ENCODE measurements at places on chromosomes 1 and 21.

GRCh38 chr1:51924455-51924854 lies 45.9 kb upstream of the NRDC start:
- no peak for DNase-seq

DNA sequence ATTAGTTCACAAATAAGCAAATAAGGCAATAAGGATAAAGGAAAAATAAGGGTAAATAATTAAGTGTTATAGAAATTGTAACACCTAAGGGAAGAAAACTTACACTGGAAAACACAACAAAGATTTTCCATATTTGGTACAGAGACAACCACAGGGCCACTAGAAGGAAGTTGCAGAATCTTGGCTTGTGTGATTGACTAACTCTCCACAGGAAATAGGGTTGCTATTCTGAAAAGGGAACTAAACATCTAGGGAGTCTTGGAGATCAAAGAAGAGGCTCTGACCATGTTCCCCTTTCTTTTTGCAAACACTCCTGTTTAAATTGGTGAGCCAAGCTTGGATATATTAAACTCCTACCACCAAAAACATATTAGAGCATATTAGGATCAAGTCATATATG lies 59.1 kb downstream of the APCS start:
- no peak for DNase-seq

GRCh38 chr1:21567241-21568005 lies 58.2 kb downstream of the ALPL start:
- DNase-seq: no peak

DNA sequence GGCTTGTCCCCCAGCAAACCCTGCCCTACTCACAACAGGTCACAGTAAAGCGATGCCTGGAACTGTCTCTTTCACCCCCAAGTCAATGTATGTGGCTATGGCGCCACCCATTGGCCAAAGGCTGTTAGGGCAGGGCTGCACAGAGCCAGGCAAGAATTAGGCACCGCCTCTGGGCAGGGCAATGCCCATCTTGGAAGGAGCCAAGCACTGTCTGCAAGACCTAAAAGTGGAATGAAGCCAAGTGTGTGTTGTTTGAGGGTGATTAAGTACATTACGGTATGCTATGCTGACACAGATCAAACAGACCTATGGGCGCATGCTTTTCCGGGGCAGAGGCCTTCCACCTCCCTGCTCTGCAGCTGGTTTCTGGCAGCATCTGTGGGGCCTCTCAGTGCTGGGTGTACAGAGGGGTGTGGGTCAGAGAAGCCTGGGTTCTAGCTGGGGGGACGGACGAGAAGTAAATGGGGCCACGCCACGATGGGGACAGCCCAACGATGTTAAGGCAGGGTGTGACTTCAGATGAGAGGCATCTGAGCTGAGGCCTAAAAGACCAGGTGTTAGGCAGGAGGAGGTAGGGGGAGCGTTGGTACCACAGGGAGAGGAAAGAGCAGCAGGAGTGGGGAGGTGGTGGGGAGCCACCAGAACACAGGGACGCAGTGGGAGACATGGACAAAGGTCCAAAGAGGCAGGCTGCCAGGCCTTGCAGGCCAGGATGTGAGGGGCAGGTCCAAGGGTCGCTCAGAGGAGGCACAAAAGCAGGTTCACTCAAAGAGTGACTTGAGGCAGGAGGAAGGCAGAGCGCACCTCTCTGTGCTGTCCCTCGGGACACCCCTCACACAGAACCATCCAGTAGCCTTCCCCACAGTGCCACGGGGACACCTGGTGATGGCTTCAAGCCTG lies 49.8 kb downstream of the ACOT7 start:
- DNase-seq: peak; percentile 82

GRCh38 chr1:115258302-115258866 lies 79.7 kb downstream of the NGF start:
- no peak for DNase-seq

DNA sequence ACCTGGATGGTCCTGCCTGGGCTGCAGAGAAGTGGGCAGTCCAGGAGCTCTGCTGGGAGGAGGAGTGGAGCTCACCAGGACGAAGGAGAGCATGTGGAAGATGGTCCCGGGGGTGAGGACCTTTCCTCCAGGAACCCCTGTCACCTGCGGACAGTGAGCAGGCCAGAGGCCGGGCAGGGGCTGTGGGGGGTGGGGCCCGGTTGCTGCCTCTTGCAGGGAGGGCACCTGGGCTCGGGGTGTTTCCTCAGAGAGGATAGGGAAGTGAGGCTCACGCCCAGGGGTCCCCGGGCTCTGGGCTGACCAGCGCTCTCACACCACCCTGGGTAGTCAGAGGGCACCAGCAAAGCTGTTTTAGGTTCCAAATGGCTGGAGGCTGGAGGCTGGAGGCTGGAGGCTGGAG lies 22.7 kb upstream of the PEX10 start:
- DNase-seq: no peak

DNA sequence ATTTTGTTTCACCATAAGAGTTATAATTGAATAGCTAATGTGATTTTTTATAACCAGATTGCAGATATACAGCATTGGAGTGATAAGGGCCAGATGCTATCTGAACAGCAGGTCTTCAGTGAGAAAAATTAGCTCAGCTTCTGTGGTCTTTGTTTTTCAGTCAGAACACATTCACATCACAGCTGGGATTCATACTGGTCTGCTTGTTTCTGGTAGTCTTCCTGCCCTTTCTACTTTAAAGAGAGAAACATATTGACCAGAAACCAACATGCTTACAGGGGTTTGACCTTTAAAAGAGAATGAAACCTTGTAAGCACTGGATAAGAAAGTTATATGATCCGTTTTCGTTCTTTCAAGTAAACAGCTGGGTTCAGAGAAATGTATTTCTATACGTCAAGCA lies 213.7 kb upstream of the TMPRSS15 start:
- no peak for DNase-seq

DNA sequence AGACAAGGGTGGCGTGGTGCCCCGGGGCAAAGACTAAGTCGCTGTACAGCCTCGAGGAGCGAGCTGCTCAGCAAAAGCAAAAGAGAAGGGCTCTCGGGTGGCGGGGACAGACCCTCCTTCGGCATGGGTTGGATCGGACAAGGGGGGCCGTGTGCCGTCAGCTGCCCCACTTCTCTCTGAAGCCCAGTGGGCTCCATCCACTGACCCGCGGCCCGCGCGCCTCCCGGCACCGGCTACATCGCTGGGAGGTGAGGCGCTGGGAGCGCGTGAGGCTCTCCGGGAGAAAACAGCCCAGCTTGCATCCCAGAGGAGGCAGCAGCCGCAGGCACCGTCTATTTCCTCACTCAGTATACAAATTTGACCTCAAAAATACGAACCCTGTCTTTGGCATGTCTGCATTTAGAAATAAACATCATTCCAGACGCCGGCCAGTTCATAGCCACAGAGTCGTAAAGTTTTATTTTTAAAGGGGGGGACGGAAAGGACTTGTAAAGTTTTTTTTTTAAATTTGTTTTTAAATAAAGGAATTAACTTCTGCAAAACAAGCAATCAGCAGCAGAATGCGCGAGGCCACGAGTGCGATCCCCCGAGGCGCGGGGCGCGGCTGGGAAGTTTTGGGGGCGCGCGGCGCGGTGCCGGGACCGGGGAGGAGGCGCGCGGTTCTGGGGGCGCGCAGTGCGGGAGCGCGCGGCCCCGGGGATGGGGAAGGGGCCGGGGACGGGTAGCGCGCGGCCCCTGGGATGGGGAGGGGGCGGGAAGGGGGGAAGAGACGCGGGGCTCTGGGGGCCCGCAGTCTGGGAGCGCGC lies 689 bp upstream of the GPR137B start:
- peak; percentile 64 for DNase-seq

GRCh38 chr1:242005866-242006535 lies 7.1 kb upstream of the MAP1LC3C start:
- DNase-seq: no peak

DNA sequence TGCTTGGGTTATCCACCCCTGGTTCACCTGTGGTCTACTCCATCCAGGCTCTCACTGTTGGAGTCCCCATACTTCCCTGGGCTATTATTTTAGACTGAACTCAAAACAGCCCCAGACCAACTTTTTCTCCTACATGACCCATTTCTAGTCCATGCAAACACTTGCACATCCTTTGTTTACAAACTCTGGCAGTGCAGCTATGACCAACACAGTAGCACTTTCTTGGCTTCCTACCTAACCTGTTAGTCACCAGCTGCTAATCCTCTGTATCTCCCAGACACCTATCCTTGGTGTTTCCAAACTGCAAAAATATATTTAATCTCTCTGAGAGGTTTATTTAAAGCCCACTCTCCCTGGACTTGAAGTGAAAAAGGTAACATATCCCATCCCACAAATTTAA lies 90.8 kb downstream of the DDAH1 start:
- DNase-seq: no peak

DNA sequence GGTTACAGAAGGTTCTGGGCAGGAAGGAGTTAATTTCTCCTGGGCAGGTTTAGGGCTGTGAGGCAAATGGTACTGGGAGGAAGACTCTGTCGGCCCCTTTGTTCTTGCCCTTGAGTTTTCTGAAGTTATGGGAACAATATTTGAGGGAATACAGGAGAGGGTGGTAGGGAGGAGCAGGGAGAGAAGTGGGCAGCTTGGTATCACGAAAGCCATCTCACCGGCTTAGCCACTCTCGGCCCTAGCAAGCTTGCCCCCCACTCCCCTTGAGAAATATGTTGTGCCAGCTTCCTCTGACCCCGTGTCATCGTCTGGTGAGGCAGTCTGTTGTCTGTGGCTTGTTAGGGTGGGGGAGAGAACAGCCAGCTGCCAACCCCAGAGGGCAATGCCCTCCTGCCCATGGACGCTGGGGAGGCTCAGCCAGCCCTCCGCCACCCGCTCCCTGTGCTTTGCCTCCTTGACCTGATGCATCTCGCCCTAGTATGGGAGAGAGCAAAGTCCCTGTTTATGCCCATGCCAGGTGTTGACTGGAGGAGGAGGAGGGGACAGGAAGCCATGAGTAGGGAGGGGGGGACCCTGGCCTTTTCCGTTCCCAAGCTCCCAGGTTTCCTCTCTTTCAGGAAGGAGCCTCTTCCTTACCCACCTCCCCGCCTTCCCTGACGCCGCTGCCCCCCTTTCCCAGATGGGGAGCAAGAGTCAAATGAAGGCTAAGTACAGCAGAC lies 1.2 kb downstream of the EFNA1 start:
- peak; percentile 49 for DNase-seq

- no peak for DNase-seq
Observed at GRCh38 chr21:25360593-25360992, 246.7 kb downstream of the MRPL39 start.

- DNase-seq: no peak
Observed at GRCh38 chr1:178033019-178033418, 60.9 kb upstream of the RASAL2 start.

DNA sequence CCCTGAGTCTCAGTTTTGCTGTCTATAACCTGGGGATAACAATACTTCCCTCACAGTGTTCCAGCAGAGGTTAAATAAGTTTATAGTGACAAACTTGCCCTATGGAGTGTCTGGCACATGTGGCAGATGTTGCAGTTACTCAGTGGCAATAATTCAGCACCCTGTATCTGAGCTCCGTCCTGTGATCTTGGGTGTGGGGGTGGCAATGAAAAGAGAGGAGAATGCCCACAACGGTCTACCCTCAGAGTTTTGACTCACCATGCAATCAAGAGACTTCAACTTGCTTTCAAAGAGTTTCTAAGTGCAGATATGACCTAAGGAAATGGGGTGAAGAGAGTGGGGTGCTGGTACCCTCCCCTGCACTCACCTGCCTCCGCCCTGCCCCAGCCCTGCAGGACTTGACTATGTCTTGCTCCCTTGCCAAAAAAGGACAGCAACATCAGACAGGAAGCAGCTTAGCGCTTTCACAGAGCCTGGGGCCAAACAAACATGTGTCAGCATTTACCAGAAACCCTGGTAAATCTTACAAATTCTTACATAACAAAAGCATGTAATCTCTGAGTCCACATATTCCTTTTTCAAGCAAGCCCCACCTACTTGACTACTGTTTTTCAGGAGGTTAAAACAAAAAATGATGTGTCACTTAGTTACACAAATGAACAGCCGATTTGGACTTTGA lies 185.1 kb upstream of the CAMK1G start:
- peak; percentile 52 for DNase-seq

- DNase-seq: peak; percentile 46
Observed at GRCh38 chr1:32539584-32540571, 651 bp downstream of the ZBTB8A start.

GRCh38 chr1:229258031-229258756 lies 12.7 kb upstream of the RAB4A start:
- DNase-seq: peak; percentile 62

DNA sequence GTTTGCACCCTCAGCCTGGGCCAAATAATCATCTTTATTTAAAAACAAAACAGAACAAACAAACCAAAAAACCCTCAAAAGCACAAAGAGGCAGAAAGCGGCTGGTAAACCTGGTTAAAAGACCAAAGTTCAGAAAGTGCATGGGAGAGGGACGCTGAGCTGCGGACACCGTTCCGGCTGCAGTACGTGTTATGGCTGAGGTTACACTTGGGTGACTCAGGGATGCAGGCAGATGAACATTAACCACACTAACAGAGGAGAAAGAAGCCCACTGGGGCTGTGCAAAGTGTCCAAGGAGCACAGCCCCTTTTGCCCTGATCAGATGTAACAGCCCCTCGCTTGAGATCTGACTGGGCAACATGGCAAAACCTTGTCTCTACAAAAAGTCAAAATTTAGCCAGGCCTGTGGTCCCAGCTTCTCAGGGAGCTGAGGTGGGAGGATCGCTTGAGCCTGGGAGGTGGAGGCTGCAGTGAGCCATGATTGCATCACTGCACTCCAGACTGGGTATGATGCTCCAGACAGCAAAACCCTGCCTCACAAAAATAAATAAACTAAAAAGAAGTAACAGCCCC lies 28.3 kb downstream of the GPR157 start:
- DNase-seq: no peak

DNA sequence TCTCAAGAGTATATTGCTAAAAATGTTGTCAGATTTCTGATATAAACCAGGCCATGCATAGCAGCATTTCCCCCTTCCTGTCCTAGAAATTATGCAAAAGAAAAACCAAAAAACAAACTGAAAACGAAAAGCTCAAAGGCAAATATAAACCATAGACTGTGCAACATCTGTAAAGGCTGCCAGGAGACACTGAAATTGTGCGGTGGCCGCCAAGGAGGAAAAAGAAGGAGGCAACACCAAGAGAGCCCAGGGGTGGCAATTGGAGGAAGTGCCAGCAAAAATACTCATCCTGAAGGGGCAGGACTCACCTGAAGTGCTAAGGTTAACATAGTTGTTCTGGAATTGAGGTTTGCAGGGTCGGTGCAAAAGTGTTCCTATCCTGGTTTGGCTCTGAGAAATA lies 92.0 kb downstream of the RWDD3 start:
- DNase-seq: no peak
